ENCODE measurements at places on chromosomes 1 and 21.

GRCh38 chr1:184150776-184151531 lies 99.4 kb downstream of the TSEN15 start:
- no peak for DNase-seq

- no peak for DNase-seq
Measured at GRCh38 chr1:51661081-51661518, 44.2 kb downstream of the OSBPL9 start.

GRCh38 chr1:207034208-207034607 lies 1.7 kb upstream of the C1orf116 start:
- no peak for DNase-seq

DNA sequence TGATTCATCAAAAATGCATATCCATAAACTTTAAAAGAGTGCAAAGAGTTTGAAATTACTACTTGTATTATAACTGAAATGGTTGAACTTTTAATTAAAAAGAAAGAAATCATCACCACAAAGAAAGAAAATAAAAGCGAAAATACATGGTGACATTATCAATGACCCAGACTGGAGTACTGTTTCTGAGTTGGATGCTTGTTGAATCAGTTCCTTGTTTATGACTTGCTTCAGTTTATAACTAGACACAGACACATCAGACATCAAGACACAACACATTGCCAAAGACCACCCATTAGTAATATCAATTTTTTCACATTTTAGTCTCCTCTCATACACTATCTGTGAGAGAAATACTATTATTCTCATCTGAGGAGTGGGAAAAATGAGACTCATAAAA lies 293.0 kb downstream of the MRPL39 start:
- DNase-seq, result no peak

DNA sequence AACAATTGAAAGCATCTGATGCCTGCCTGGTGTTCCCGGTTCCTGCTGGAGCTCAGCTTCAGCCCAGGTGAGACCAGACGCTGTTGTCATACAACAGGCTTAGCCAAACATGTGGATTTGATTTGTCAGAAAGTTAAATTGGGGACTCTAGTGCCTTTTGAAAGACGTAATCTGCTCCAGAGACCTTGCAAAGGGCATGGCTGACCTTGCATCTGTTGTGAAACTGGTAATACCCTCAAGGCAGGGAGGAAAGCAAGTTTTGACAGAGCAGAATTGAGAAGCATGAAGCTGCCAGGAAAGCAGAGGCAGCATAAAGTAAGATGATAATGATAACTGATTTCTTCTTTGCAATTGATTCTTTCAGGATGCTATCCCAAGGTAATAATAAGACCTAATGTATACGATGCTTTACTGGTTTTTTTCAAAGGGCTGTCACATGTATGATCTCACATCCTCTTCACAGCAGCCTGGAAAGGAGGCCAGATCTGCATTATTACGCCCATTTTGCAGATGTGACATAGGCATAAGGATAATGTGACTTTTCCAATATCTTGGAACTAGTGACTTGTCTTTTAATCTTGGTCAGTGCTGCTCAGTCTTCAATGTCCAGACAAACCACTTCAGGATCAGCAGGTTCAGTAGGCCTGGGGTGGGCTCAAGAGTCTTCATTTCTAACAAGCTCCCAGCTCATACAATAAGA lies 24.7 kb upstream of the CNN3 start:
- DNase-seq, result no peak

DNA sequence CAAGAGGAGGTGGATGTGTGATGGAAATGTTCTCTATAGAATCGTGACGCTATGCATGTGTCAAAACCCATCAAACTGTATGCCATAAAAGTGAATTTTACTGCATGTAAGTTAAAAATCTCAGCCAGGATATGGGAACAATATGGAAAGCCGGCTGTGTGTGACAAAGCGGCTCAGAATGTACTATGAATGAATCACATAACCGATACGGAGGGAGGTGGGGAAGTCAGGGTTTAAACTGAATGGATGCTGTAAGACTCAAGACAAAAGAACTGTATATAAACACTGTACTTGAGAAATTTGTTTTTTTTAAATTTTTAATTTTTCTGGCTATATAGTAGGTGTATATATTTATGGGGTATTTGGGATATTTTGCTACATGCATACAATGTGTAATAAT lies 111.6 kb upstream of the PDE4B start:
- no peak for DNase-seq

GRCh38 chr1:70778056-70778762 lies 269.4 kb downstream of the PTGER3 start:
- no peak for DNase-seq

DNA sequence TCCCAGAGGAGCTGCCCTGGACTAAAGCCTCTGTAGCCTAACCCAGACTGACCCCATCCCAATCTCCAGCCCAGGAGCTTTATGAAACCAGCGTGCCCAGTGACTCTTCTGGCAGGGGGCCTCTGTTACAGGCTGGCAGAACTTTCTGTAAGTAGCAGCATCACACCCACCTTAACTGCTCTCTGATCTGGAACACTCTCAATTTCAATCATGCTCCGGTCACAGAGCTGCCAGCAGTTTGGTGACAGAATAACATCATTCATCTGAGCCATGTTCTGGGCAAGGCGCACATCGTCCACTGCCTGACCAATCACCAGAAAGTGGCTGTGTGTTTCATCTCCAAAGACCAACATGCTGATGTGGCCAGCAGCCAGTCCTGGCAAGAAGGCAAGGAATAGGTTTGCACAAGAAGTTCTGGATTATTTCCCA lies 14.7 kb downstream of the ADCY10 start:
- no peak for DNase-seq

Data from stimulated activated CD8-positive, alpha-beta memory T cell treated with anti-CD3 and anti-CD28 coated beads, Interleukin-15, amount 100 ng/mL, for 1 hour (primary cell).